ENCODE measurements at places on chromosomes 5 and 9. TPM values are rescaled to one million over a fixed set of nuclear protein-coding genes. Genes with fewer than 3 reads are reported as not detected.

DNA sequence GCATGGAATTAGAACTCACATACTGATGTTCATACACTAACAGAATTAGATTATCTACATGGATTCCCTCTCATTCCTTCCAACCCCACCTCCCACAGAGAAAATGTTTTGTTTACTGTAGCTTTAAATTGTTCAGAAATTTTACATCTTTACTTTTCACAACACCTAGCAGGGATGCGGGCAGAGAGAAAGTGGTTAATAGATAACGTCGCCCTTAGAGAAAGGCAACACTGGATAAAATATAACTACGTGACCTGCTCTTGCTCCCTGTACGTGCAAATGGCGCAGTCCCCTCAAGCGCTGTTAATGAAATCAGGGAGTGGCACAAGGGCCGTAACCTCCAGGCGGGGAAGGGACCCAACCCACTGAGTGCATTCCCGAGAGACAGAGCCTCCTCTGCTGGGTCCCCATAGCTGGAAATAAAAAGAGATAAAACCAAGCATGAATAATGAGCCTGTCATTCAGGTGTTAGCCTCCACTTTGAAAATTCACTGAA lies 125.3 kb upstream of the DAPK1 start:
- DNase-seq = no peak

AGXT2 gene
- total RNA-seq = not detected

- DNase-seq = peak; percentile 64
Observed at GRCh38 chr5:174337276-174338184, 292.0 kb downstream of the NSG2 start.

CHSY3 gene
- 0.21 TPM for total RNA-seq

DNA sequence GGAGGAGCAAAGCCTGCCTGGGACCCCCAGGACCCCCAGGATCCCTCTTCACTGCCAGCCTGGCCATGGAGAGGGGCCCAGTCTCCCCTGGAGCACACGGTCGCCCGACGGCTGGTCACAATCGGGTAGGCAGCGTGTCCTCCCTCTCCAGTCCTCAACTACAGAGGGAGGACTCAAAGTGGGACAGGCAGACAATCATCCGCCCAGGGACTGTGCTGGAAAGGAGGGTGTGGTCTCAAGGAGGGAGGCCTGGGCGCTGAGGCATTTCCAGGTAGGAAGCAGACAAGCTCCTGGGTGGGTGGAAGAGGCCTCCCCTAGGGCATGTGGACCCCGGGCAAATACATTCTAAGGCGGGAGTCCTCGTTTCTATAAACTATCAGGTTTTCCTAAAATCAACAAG lies 93.2 kb upstream of the ADAMTS2 start:
- DNase-seq = no peak

GRCh38 chr5:169065400-169065799 lies 235.5 kb downstream of the SLIT3 start:
- peak; percentile 29 for DNase-seq

DNA sequence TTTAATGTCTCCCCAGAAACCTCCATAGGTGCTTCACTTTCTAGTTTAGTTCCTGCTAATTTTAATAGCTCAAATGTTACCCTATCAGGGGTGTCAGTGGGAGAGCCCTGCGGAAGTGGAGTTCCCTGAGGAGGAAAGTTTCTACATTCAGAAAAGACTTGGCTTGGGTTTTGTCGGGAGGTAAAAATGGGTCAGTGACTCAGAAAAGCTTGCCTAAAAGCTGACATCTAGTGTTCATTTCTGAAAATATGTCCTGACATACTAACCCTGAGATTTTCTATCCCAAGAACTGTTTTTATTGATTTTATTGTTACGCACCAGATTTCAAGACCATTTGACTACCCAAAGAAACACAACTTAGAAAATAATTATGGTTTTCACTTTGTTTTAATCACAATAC lies 40.9 kb upstream of the GLDC start:
- peak; percentile 21 for DNase-seq

DNA sequence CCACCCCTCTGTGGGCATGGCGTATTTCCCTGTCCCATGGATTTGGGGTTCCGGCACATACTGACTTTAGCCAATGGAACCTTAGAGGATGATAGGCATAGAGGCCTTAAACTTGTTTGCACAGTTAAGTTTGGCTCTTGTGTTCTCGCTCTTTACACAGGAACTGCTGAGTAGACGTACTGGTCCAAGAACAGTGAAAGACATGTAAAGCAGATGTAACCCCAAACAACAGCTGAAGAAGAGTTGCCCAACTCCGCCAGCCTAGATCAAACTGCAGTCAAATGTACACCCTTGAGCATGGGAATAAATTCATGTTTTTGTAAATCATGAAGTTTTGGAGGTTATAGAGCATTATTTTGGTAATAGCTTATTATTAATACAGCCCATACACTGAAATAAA lies 260.0 kb upstream of the NREP start:
- DNase-seq = no peak

DNA sequence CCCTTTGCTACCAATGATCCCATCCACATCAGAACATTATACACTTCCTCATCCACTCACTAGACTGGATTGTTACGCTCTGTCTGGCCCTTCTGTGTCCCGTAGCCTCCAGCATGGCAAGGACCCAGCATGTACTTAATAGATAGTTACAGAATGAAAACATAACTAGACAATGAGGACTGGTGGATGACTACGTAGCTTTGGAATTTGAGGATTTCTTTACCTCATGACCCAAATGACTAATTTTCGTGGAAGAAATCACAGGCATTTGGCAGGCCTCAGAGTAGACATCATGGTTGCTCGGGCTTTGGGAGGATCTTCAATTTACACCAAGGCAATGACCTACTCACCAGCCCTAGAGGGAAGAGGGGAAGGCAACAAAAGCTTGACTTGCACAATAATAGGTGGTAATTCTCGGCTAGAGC lies 299.8 kb downstream of the TLE1 start:
- peak; percentile 95 for DNase-seq

- DNase-seq = peak; percentile 69
Observed at GRCh38 chr9:96874947-96875460, 20.7 kb upstream of the ZNF782 start.

DNA sequence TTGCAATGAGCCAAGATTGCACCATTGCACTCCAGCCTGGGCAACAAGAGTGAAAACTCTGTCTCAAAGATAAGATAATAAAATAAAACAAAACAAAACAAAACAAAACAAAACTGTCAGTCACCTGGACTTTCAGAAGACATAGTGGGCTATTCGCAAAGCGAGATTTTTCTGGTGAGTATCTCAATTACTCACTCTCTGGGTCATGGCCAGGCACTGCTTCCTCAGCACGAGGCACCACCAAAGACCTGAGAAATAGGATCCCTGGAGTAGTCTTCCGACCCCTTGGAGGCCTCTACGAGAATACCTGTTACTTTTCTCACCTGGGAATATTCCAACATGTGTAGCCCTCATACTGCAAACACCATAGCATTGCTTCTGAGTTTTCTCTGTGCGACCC lies 201.7 kb upstream of the ZNF618 start:
- peak; percentile 77 for DNase-seq

CCL19 gene
- not detected for total RNA-seq

LIFR gene
- 10.1 TPM for total RNA-seq

DNA sequence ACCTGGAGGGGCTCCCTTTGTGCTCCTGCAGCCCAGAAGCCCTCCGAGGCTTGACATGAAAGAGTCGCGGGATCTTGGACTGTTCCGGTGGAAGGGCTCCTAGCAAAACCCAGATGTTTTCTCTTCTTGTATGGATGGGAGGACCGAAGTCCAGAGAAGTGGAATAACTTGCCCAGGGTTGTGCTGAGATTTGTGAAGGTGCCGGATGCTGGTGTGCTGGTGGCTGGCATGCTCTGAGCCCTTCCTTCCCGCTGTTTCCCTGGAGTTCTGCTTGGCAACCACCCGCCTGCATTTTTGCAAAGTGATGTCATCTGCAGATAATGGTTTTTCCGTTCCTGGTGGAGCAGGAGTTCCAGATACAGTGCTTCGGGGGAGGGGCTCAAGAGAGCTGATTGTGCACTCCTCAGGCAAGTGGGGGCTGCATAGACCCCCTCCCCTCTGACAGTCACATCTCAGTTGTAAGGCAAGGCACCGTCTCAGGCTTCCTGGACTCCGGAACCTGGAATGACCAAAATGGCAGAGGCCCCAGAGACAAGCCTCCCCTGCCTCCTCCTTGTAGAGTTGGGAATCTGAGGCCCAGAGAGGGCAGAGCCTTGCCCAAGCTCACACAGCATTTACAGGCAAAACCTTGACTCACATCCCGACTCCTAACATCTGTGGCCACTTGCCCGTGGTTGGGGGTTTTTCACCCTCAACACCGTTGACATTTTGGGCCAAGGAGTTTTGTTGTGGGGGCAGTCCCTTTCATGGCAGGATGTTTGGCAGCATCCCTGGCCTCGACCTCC lies 157.0 kb downstream of the RGS3 start:
- DNase-seq = peak; percentile 98

- DNase-seq = no peak
Observed at GRCh38 chr5:114450437-114450836, 88.6 kb downstream of the KCNN2 start.

FOXD4 gene
- not detected for total RNA-seq

GABRA1 gene
- 9.7 TPM for total RNA-seq

C8G gene
- 1.2 TPM for total RNA-seq

GNA14 gene
- 0.23 TPM for total RNA-seq

GRCh38 chr5:179361037-179361603 lies 15.9 kb upstream of the ADAMTS2 start:
- no peak for DNase-seq

SPATA31A3 gene
- not detected for total RNA-seq

DNA sequence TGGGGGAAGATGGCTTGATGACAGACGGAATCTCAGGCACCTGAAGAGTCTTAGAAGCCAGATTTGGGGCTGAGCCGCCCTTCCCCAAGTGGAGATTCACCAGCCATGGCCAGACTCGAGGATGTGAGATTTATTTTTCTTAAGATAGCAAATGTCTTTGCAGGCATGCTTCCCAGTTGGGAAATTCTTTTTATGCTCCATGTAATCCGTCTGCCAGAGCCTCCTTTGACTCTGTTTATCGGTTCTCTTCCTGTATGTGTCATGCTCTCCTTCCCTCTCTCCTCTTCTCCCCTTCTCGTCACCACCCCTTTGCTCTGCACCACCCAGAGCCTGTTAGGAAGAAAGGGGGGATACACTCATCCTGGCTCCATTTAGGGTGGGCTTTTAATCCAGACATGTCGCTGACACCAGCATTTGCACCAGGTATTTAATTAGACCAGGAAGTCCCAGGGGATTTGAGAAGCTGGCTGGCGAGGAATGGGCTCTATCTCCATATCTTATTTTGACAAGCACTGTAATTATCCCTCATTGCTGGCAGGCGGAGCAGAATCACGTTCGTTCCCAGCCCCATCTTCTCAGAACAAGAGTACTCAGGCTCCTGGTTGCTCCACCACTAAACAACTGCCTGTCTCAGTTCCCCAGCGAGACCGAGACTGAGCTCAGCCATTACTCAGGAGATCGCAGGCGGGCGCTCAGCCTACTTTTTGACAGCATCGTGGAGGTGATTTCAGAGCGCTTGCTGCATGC lies 50.9 kb downstream of the KCNIP1 start:
- DNase-seq = peak; percentile 55

DNA sequence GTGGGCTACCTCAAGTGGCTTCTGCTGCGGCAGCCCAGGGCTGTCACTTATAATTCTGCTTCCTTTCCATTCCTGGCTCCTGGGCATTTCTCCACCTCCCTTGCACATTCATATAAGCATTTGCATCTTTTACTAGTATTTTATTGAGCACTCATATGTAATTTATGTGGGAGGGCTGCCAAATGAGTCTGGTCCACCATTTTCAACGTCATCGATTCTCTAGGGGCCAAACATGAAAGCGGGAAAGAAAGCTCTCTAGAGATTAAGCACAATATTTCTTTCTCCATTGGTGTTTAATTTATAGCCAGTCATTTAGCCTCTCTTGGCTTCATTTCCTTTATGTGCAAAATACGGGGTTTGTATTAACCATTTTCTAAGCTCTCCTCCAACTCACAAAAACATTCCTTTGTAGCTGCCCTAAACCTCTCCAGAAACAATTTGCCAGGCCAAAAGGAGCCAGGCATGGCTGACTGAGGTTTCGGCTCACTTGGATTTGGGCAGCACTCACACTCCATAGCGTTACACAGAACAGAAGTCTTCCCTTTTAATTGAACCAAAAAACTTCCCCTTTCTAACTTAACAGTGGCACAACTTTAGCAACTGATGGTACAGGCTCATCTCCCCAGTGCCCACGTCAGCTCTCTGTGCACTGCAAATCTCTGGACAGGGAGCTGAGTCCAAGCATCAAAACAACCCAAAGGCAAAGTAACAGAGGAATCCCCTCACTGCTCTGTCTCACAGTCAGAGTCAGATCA lies 183.5 kb downstream of the ROR2 start:
- DNase-seq = no peak

BNIP1 gene
- total RNA-seq = 46.8 TPM

DNA sequence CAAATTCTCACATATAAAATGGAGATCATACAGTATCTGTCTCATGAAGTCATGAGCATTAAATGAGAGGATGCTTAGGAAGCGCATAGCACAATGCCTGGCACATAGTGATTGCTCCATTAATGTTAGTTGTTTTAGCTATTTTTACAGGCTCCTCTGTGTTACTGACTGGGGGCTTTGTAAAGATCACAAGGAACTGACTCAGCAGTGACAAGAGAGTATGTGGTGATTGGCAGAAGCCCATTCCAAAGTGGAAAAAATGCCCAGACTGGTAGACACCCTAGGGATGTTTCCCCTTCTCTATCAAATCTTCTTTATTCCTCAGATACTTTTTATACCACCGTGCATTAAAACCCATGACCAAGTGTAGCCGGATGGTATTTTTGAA lies 33.5 kb downstream of the ABLIM3 start:
- peak; percentile 44 for DNase-seq

GRCh38 chr9:74133921-74134320 lies 363.2 kb upstream of the RORB start:
- no peak for DNase-seq

- DNase-seq = no peak
Observed at GRCh38 chr9:105757496-105758251, 63.3 kb downstream of the TMEM38B start.

DNA sequence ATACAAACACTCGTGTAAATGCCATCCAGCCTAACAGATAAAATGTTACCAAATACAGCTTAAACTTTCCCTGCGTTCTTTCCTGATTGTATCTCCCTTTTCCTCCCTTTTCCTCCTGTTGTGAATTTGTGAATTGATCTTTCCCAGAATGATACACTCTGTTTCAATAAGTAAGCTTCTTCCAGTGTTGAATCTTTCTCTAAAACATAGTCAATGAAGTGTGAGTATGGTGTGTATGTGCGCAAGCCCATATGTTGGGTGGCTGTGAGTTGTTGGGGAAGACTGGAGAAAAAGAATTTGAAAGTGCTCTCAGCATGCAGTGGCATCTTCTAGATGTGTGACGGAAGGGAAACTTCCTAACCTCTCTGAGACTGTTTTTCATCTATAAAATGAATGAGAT lies 143.1 kb upstream of the KLF4 start:
- DNase-seq = no peak
